ENCODE measurements at places on chromosomes 11 and 22.

GRCh38 chr11:35507688-35508087, 17.7 kb downstream of the PAMR1 start:
- no peak for DNase-seq

DNA sequence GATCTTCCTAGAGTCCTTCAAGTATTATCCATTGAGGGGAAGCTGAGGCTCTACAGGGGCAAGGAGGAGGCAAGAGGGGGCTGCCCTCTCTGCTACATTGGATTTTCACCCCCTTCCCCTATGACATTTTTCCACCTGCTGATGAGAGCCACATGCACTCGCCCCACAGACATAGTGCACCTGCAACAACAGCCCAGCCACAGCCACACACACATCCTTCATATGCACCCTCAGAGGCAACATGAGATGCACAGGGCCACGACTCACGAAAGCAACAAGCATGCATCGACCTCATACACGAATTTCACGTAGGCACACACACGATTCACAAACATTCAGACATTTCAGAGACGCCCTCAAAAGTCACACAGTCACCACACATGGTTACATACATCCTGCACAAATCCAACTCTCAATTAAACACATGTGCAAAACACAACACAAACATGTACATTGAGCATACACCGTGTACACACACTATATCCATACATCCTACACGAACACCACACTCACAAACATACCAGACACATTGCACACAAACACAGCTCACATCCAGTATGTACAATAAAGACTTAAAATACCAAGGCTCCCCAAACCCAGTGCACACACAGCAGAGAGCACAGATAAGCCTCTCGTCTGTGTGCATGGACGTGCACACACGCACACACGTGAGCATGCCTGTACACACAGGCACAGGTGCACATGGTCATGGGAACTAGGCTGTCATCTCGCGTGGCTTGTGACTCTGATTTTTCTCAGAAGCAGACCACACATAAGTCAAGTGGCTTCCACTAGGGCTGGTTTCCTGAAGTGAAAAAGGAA, 6.3 kb upstream of the LRRC32 start:
- DNase-seq = no peak

DNA sequence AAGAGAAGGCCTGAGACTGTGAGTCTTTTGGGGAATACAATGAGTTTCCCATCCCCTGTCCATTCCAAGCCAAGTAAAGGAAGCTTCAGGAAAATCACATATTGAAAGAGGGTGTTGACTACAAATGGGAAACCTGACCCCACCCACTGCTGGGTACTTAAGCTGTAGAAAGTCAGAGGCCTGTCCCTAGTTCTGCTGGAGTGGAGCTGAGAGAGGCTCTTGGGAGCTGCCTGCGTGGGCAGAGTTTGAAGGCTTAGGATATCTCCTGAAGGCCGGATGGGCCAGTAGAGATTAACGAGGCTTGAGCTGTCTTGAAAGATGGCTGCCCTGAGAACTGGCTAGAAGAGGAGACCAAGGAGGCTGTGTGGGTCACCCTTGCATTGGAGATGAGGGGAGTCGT, 176.2 kb upstream of the NECTIN1 start:
- DNase-seq = no peak

- DNase-seq = no peak
Observed at GRCh38 chr22:42168476-42168875, 37.9 kb upstream of the CYP2D6 start.

DNA sequence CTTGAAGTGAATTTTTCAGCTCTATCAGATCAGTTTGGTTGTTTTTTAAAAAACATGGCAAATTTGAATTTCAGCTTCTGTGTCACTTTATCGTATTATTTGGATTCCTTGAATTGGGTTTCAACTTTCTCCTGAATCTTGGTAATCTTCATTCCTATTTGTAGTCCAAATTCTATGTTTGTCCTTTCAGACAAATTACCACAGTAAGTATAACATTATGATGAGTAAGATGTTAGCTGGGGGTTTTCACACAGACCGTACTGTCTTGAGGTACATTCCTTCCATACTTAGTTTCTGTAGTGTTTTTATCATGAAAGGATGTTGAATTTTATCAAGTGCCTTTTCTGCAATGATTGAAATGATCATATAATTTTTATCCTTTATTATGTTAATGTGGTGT, 28.0 kb downstream of the OR5B17 start:
- DNase-seq = no peak

GRCh38 chr22:37982938-37983859, 1.2 kb downstream of the SOX10 start:
- DNase-seq = no peak

DNA sequence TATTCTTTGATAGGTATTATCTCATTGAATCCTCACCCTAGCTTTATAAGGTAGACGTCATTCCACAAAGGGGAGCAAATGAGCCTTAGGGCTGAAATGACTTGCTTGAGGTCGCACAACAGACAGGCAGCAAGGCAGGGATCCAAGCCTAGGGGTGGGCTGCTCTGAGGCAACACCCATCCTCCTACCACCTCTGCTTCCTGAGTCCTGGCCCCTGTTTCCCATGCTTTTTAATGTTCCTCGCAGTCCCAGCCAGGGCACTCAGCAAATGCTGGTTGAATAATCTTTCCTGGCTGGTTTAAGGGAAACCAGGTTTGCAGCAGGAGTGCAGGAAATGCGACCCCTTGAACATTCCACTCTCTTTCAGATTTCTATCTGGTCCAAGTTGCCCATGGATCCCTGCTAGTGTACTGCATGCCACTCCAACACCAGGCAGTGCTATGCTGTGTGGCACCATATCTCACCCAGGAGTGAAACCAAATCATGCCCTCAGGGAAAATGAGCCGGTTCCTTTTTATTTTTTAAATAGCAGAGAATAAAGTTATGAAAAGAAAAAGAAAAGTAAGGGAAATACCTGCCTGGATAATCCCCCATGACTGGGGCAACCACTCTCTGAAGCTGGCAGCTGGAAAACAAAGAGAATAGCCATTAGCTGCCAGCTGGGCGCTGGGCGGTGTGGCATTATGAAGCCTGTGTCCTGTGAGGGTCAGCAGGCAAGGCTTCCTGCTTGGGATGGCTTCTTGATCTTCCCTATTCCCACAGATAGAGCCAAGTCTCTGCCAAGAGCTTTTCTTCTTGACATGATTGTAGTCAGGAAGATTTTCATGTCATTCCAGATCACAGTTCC, 21.8 kb downstream of the MICAL2 start:
- DNase-seq = no peak

GRCh38 chr22:44449061-44449682, 48.9 kb downstream of the RTL6 start:
- peak; percentile 42 for DNase-seq

- no peak for DNase-seq
Observed at GRCh38 chr11:10909141-10909883, 51.5 kb upstream of the ZBED5 start.

- no peak for DNase-seq
Observed at GRCh38 chr11:84292006-84292405, 1005.8 kb upstream of the CCDC90B start.

GRCh38 chr22:41862160-41862529, 29.2 kb downstream of the SREBF2 start:
- DNase-seq = peak; percentile 74

DNA sequence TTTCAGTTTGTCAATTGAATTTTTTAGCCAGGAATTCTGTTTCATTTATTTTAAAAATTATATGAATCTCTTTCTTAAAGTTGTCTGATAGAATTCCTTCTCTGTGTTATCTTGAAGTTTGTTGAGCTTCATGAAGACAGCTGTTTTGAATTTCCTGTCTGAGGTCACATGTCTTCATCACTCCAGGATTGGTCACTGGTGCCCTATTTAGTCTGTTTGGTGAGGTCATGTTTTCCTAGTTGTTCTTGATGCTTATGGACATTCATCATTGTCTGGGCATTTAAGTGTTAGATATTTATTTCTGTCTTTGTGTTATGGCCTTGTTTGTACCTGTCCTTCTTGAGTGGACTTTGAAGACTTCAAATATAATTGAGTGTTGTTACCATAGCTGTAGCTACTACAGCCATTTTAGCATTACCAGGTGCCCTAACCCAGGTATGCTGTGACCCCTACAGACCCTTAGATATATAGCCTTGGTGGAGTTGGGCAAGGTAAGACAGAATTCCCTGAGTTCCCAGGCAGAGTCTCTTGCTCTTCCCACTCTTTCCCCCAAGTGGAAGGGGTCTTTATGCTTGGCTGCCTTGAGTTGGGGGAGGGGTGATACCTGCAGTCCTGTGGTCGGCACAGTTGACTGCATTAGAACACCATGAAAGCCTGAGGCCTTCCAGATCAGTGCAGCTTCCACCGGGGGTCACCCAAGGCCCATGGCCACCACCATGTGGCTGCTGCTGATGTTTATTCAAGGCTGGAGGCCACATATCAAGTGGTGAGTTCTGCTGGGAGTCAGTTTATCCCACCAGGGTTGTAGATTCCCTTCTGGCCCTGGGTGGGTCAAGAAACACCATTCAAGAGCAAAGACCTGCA, 229.6 kb downstream of the DYNC2H1 start:
- no peak for DNase-seq

DNA sequence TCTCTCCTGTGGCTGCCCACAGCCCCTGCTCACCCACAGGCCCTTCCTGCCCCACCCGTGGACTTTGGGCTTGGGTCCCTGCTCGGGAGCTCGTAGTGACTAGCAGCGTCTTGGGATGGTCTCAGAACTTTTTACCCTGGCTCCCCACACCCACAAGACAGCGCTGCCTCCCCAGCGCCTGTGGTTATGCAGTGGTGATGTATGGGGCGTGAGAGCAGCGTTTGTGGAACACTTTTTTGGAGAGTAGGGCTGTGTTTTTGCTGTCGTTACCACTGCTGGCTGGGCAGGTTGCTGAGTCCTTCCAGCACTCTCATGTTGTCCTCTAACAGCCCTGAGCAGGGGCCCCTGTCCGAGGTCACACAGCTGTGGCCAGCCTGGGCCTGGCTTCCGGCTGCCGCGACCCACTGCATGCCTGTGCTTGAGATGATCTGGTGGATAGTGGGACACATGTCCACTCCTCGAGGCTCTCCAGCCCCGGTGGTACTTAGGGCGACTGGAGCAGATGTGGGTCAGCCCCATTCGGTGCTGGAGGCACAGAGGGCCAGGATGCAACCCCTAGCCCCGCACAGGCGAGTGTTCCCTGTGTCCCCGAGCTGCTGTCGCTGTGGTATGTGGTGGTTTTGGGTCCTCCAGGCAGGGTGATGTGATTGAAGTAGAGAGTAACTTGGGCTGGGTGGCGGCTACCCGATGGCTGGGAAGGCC, 7.1 kb upstream of the GRAMD4 start:
- no peak for DNase-seq

DNA sequence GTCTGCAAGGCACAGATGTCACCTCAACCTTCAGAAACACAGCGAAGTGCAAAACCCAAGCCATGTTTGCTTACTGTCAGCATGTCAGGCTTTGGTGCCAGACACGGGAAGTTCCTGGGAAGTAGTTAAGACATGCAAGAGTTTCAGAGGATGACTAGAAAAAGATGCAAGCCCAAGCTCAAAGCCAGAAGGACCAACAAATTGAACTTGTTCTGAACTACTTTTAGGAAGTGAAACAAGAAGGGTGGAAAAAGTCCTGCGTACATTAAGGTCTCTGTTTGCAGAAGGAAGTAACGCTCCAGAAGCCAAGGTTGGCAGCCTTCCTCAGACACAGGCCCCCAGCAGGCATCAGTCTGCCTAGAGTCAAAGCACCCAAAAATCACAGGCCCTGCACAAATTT, 2.6 kb downstream of the AP1B1 start:
- DNase-seq = peak; percentile 51

DNA sequence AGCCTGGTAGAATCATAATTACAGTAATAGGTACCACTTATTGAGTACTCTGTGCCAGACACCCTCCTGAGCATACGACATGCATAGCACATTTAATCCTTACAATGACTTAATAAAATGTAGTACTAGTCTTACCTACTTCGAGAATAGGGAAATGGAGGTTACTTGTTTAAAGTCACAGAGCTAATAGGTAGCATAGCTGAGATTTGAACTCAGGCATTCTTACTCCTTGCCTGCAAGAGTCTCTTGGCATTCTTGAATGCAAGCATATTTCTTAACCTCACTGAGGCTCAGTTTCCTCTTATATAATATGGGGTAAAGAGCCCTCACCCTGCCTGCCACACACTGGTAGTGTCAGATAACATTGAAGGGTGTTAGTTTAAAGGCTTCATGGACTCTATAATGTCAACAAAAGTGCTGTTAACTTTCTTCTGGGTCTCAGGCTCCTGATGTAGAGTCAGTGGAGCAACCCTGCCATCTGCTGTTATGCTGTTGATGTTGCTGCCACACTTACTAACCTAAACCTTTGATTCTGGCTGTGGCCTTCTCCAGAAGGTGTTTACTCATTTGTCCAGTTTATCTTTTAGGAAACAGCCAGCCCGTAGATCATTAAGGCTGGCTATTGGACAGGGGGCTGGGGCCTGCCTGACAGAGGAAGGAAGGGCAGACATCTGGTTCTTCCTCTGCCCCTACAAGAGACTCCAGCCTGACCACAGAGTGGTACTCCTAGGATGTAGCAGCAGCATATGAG, 18.9 kb downstream of the LIMK2 start:
- no peak for DNase-seq

GRCh38 chr11:69325446-69325845, 31.5 kb downstream of the MYEOV start:
- DNase-seq = no peak

- DNase-seq = no peak
Observed at GRCh38 chr11:27477831-27478230, 5.2 kb upstream of the LGR4 start.

DNA sequence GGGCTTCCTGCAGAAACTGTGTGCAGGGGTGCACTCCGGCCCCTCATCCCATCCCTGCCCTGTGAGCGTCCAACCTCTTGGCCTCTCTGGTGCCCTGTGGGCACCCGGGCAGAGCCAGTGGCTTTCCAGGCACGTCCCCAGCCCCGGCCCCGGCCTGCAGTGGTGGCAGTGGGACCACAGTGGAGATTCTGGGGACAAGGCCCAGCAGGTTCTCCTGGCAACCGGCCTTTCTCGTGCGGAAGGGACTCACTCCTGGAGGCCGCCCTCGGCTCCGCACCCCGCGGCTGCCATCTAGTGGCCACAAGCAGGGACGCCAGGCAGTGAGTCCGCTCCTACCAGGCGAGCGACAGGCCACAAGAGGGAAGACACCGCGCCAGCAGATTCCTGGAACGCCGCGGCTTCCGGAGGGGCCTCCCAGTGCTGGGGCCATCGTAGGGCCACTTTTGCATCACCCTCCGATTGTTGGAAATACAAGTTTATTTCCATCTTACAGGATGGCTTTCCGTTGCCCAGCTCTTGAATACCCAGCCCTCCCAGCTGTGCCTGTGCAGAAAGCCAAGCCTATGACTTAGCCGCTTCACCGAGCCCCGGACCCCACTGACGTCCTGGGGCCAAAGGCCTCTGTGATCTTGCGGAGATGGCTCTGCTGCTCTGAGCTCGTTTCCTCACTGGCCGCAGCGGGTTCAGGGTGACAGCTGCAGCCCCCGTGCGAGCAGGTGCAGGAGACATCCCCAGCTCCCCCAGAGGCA, 357.3 kb downstream of the CTTN start:
- DNase-seq = peak; percentile 66

DNA sequence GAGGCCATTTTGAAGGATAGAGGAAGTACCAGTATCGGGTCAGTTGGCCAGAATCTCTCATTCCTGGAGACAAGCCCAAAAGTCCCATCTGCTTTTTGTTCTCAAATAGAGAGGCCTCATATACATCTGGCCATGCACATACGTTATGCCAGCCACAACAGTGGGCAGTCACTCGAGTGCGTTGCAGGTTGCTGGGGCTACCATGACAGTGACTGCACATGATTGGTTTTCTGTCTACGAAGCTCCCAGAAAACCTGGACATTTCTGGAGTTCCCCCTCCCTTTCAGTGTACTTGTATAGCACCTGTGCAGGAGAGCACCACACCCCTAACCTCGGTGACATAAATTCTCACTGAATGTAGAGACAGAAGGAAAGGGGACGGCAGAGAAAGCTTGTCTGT, 62.1 kb downstream of the C22orf31 start:
- DNase-seq = no peak
